ENCODE measurements at places on chromosomes 3 and 15.

DNA sequence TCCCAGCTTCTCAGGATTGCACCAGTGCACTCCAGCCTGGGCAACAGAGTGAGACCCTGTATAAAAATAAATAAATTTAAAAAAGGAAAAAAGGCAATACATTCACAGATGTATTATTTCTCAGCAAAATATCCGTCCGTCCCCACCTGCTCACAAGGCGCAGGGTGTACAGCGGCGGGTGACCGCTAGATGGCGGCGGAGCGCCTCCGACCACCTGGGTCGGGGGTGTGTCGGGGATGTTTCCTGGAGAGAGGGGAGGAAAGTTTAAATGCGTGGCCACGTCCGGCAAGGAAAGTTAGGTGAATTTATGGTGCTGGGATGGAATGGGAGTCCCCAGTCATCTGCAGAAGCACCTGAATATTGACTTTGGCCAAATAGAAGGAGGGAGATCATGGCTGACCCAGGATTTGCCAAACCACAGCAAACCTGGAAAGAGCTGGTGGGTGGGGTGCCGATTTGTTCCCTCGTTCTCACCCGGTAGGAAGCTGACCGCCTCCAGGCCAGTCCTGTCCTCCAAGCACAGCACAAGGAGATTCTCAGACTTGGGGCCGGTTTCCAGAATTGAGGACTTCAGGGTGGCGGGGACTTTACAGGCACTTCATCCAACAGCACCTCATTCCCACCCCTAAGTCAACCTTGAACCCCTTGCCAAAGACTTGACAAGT, 88.3 kb downstream of the TMEM266 start:
- peak; percentile 29 for DNase-seq

DNA sequence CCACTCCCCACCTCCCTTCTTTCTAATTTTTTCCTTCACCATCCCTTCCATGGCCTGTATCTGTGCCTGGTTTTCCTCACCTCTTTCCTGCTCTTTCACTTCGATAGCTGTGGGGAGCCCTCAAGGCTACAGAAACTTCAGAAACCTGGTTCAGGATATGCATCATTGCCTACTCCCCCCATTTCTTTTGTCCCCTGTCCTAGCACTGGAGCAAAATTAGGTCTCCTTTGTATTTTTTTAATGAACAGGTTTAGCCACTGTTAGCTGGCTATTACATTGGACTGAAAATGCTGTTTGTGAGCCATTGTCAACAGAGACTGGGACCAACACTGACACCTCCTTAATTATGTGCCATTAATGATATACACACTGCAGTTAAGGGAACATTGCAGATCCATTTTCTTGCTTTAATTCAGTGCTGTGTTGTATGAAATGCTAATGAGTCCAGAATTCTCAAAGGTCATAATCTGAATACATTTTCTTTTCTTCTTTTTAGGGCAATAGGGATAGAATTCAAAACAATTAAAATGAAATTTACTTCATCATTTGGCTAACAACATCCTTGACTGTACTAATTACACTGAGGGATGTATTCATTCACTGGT, 138.6 kb downstream of the PDCD6IP start:
- DNase-seq = no peak

DNA sequence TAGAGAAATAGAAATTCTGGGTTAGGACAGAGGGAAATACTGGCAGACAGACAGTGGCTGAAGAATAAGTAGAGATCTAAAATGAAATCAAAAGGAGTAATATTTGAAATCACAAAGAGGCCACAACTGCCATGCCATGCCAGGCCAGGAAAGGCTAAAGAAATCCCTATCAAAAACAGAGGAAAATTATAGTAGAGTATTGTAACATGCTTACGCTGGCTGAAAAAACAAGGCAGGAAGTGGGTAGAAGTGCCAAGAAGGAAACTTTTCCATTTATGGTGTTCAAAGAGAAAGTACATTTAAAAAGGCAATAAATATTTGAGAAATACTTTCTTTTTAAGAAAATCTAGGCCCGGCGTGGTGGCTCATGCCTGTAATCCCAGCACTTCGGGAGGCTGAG, 415.7 kb downstream of the PLCL2 start:
- no peak for DNase-seq

DNA sequence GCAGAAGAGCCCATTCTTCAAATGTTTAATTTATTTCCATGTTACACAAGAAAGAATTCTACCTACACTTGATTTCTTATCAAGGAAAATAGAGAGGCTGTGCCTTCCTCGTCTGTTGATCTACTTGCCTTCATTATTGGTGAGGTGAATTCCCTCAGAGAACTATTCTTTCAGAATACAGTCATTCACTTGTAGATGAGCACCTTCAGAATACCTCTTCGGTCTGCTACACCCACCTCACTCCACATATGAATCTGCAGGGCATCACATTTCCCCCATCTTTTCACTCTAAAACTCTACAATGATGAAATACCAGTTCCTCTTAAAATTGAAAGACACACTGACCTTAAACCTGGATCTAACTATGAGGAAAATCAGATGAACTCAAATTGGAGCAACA, 43.0 kb downstream of the TAFA4 start:
- DNase-seq = no peak

GRCh38 chr15:31481142-31481541, 154.5 kb downstream of the KLF13 start:
- no peak for DNase-seq

DNA sequence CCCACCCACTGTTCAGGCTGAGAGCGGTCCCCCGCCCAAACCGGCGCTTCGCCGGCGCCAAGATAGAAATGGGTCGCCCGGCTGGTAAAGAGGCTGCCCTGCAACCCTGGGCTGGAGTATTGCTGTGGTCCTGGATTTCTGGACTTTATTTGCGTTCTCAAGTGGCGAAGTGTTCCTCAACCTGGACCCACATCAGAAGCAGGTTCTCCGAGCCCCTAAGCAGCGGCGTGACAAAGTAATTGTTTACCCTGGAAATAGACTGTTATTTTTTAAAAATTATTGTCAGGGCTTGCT, 481 bp upstream of the DYNC1LI1 start:
- no peak for DNase-seq

DNA sequence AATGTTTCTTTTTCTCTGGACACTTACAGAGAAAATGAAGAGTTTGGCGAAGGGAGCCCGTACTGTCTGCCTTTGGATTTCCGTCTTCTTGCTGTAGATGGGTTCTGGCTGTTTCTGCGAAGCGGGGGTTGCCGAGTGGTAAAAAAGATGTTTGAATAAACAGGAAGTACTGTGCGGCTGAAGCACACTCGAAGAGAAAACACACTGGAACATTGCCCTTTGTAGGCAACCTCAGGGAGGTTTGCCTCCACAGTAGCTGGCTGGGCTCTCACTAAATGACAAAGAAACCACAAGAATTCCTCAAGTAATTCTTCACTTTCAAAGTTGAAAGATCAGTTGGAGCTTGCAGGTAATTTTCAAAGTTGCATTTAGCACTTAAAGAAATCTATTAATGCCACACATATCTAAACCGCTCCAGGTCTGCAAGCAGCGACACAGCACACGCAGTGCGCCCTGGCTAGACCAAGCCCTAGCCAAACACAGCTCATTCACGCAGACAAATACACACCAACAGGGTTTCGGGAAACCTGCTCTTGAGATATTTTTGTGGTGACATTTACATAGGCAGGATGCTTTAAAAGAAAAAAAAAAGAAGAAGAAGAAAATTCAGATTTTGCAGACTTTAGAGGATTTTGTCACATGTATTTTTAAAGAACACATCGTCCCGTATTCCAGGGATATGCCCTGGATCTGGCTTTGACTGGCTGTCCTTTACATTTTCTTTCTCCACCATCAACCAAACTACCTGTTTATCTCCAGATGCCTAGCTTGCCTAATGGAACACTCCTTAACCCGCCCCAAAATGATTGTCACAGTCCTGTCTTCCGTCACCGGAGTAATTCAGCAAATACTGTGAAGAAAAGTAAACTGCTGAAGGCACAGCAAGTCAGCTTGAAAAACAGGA, 452.8 kb downstream of the FOXP1 start:
- DNase-seq = peak; percentile 83

- DNase-seq = no peak
These were observed 2.2 kb upstream of the EPHB3 start for GRCh38 chr3:184559336-184559735.
